Activated naive CD8-positive, alpha-beta T cell treated with anti-CD3 and anti-CD28 coated beads for 36 hours (primary cell): ENCODE measurements at places on chromosomes 3 and 15. TPM values are rescaled to one million over a fixed set of nuclear protein-coding genes. Genes with fewer than 3 reads are reported as not detected.

DCUN1D1 gene
- total RNA-seq: 53.8 TPM

SERPINI2 gene
- total RNA-seq: not detected

TGM5 gene
- total RNA-seq: 0.38 TPM

CORO2B gene
- not detected for total RNA-seq

TRAK1 gene
- total RNA-seq: 22.8 TPM

RPL4 gene
- 4,670 TPM for total RNA-seq

UROC1 gene
- total RNA-seq: not detected

GRCh38 chr3:161389445-161390035 is 18.2 kb upstream of the SPTSSB start:
- H3K4me3 ChIP-seq: no peak overlapping the region
- peaks cover 14% of the 10 kb centered on the region for H3K4me1 ChIP-seq
- no peaks in the 10 kb centered on the region for H3K36me3 ChIP-seq
- peaks cover 69% of the 10 kb centered on the region for H3K27me3 ChIP-seq
- DNase-seq: no peak

DNA sequence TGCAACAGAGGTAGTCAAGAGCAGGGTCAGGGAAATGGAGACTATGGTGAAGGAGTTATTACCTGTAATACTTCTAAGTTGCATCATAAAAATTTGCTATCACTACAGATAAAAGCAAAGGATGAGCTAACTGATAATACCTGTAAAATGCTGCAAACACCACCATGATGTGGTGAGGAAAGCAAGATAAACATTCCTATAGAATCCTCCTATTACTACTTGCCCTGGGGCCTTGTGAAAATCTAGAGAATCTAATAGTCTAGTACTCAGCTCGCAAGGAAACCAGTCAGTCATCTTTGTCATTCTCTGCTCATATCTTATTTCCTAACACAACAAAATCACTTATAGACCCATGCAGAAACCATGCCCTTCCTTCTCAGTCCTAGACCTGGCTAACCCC is 899.8 kb downstream of the FHIT start:
- no peak overlapping the region for H3K4me3 ChIP-seq
- H3K27ac ChIP-seq: no peak overlapping the region
- no peak for DNase-seq
- H3K27me3 ChIP-seq: no peaks in the 10 kb centered on the region

- DNase-seq: no peak
- no peaks in the 10 kb centered on the region for H3K27me3 ChIP-seq
- no peak overlapping the region for H3K27ac ChIP-seq
- no peak overlapping the region for H3K4me3 ChIP-seq
Observed at GRCh38 chr3:63921741-63922482, 9.7 kb upstream of the SCAANT1 start.

DNA sequence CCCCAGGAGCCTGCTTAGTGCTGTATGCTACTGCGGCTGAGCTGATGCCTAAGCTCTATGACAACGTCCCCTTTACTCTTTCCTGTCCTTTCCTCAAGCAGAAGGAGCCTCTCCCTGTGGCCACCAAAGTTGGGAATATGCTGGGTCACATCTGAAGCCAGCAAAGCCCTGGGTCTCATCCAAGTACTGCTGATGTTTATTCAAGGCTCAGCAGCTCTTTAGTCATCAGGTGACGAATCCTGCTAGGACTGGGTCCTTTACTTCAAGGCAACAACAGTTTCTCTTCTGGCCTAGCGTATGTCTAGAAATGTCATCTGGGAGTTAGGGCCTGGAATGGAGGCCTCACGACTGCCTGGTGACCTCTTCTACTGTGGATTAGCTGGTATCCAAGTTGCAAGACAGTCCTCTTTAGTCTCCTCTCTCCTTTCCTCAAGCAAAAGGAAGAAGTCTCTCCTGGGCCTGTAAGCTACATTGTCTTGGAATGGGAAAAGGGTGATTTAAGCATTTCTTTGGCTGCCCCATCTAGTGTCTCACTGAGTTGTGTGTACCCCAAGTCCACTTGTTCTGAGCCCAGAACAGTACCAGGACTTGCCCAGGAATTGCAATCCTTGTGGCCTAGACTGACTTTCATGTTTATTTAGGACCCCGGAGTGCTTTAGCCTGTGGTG is 63.9 kb downstream of the TNFAIP8L3 start:
- H3K27ac ChIP-seq: no peak overlapping the region
- H3K4me3 ChIP-seq: no peak overlapping the region
- no peaks in the 10 kb centered on the region for H3K27me3 ChIP-seq
- DNase-seq: no peak
- no peaks in the 10 kb centered on the region for H3K36me3 ChIP-seq

GRCh38 chr15:85752124-85752475 is 42.6 kb downstream of the KLHL25 start:
- H3K4me1 ChIP-seq: peaks cover 22% of the 10 kb centered on the region
- peaks cover 1% of the 10 kb centered on the region for H3K36me3 ChIP-seq
- H3K27me3 ChIP-seq: no peaks in the 10 kb centered on the region
- DNase-seq: no peak

DNA sequence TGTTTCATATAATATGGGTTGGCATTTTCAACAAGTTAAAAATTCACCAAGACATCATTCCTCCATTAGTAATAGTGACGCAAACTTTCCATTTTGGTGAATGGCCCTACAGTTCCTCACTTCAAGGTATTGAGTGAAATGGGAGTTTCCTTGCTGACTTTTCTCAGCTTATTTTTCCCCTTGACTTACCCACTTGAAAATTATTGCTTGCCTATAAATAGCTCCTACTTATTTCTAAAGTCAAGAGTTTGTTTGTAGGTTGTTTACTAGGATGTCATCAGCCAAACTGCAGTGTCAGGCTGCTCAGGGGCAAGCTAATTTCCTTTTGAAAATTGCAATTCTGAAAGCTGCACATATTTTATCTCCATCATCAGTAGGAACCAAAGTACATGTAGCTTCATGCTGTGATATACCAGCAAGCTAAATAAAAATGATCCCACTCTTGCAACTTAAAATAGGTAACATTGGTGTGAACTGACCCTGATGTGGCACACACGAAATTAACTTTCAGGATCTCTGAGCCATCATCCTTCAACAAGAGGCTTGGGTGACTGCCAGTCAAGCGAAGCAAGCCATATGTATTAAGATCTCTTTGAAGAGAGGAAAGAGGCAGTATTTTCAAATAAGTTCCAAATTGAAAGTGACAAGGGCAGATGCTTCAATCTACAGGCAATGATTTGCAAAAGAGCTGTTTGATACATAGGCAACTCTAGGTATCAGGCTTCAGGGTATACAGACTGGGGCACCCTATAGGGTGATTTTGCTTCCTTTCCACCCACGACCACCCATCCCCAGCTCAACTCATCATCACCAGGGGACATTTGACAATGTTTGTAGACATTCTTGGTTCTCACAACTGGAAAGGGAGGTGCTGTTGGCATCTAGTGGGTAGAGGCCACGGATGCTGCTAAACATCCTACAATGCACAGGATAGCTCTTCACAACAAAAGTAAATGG is 66.8 kb upstream of the RASGRP1 start:
- H3K27me3 ChIP-seq: no peaks in the 10 kb centered on the region
- H3K36me3 ChIP-seq: peaks cover 4% of the 10 kb centered on the region
- DNase-seq: no peak
- peaks cover 53% of the 10 kb centered on the region for H3K4me1 ChIP-seq

- no peak overlapping the region for H3K4me3 ChIP-seq
- DNase-seq: no peak
- H3K27me3 ChIP-seq: no peaks in the 10 kb centered on the region
- no peaks in the 10 kb centered on the region for H3K4me1 ChIP-seq
- no peaks in the 10 kb centered on the region for H3K36me3 ChIP-seq
- H3K27ac ChIP-seq: no peak overlapping the region
Observed at GRCh38 chr3:36520241-36521006, 140.1 kb downstream of the STAC start.

- peak overlapping the region; percentile 33 for H3K4me3 ChIP-seq
- H3K27me3 ChIP-seq: no peaks in the 10 kb centered on the region
- peaks cover 78% of the 10 kb centered on the region for H3K36me3 ChIP-seq
Observed at GRCh38 chr3:56724676-56725075, 41.6 kb upstream of the TASOR start.

DNA sequence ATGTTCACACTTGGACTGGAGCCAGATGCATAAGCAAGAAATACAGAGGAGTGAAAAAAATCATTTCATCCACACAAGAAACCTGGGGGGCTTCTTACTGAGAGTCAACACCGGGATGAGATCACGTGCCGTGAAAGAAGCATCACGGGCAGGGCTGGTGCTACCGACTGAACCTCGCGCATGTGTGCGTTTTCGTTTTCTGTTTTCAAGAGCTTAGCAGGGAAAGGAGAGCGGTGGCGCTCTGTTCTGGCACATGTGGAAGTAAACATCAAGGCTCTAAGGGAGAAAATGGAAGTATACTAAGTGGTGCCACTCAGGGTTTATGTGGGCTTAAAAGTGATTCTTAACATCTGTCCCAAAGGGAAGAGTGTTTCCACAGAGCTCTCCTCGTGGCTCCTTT is 55.9 kb downstream of the VGLL4 start:
- no peak for DNase-seq
- H3K27me3 ChIP-seq: no peaks in the 10 kb centered on the region
- H3K36me3 ChIP-seq: peaks cover 26% of the 10 kb centered on the region
- peaks cover 49% of the 10 kb centered on the region for H3K4me1 ChIP-seq

DNA sequence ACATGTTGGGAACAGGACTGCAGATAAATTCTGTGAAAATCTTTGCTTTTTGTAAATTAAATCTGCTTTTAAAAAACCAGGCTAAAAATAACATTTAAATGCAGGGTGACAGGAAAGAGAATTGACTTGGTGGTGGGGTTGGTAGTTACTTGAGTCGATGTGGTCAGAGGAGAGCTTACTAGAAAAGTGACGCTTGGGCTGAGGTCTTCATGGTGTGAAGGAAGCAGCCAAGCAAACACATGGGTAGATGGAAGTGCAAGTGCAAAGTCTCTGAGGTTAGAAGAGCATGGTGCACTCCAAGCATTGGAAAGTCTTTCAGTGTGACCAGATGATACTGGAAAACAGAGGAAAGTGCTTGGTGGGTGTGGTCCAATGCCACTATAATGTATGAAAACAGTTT is 86.4 kb upstream of the THBS1 start:
- H3K4me3 ChIP-seq: no peak overlapping the region
- H3K27ac ChIP-seq: no peak overlapping the region
- H3K27me3 ChIP-seq: peaks cover 6% of the 10 kb centered on the region

GRCh38 chr15:90232196-90232595 is 1.5 kb downstream of the CIB1 start:
- no peak for DNase-seq
- H3K4me3 ChIP-seq: peak overlapping the region; percentile 95
- H3K27ac ChIP-seq: peak overlapping the region; percentile 88
- H3K4me1 ChIP-seq: peaks cover 28% of the 10 kb centered on the region
- peaks cover 31% of the 10 kb centered on the region for H3K36me3 ChIP-seq

DNA sequence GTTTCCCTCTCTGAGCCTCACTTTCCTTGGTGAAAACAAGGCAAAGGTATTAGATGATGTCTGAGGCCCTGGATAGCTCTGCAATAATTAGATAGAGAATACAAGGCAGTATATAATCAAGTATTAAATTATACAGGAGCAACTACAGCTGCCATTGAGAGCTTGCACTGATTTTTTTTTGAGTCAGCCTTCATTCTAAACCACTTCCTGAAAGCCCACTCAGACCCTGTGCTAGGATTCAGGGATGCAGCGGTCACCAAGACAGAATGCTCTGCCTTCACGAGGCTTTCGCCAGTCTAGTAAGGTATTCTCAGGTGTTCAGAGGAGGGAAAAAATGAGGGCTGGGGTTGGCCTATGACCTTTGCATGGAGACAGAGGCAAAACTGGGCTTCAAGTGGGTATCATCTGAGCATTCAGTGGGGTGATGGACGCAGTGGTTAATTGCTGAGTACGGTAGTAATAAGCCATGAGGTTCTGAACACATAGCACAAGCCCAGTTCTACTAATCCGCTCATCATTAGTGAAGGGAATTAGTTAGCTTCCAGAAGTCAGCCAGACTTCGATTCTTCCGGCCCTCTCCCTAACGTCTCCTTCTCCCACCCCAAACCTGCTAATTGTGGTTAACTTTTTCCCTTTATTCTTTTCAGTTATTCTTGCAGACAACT is 3.6 kb downstream of the VGLL4 start:
- peaks cover 26% of the 10 kb centered on the region for H3K36me3 ChIP-seq
- peak overlapping the region; percentile 67 for H3K27ac ChIP-seq
- DNase-seq: no peak
- peak overlapping the region; percentile 76 for H3K4me3 ChIP-seq
- no peaks in the 10 kb centered on the region for H3K27me3 ChIP-seq

DNA sequence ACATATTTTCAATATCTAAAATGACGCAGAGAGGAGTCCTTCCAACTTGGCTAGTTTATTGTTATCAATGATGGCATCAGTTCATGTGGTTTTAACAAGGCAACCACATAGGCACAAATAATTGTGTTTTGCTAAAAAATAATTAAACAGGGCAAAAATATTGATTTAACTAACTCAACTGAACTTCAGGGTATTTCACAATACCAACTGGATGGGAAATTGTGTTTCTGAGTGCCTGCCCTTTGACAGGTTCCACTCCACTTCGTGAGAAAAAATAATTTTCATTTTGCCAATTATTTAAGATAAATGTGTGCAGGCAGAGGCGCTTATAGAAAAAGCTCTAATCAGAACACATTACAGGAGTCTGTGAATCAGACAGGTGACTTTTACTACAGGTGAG is 689.3 kb upstream of the CCDC54 start:
- peaks cover 6% of the 10 kb centered on the region for H3K27me3 ChIP-seq
- H3K4me1 ChIP-seq: no peaks in the 10 kb centered on the region
- no peak for DNase-seq
- H3K36me3 ChIP-seq: no peaks in the 10 kb centered on the region
- no peak overlapping the region for H3K27ac ChIP-seq
- no peak overlapping the region for H3K4me3 ChIP-seq

DNA sequence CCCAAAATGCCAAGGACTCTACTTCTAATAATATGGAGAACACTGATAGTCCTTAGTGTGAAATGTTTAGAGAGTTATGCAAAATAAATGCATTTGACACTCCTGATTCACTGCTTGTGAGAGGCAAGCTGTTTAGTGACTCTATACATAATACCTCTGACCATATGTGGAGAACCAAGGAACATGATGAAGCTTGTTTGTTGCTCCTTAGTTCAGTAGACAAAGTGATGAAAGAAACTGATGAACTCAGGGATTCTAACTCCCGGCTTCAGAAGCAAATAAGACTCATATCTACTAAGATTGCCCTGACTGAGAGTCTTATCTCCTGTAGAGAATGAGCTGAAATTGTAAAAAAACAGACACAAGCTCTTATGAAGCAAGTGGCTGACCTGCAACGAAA is 41.3 kb downstream of the PEX5L start:
- no peaks in the 10 kb centered on the region for H3K4me1 ChIP-seq
- H3K27ac ChIP-seq: no peak overlapping the region
- H3K36me3 ChIP-seq: no peaks in the 10 kb centered on the region
